ENCODE measurements at places on chromosomes 6 and 20. TPM values are rescaled to one million over a fixed set of nuclear protein-coding genes. Genes with fewer than 3 reads are reported as not detected.

The PRDM1 gene
- total RNA-seq = 1.1 TPM

The TDP2 gene
- total RNA-seq = 23.9 TPM

The DYNLRB1 gene
- 44.4 TPM for total RNA-seq

The POPDC3 gene
- 23.7 TPM for total RNA-seq

The TMC2 gene
- under 0.01 TPM for total RNA-seq

The STMND1 gene
- not detected for total RNA-seq

The PRDM13 gene
- not detected for total RNA-seq

The EPPIN gene
- total RNA-seq = not detected

The GGTLC1 gene
- not detected for total RNA-seq
